ENCODE measurements at places on chromosomes 7 and 10.

DNA sequence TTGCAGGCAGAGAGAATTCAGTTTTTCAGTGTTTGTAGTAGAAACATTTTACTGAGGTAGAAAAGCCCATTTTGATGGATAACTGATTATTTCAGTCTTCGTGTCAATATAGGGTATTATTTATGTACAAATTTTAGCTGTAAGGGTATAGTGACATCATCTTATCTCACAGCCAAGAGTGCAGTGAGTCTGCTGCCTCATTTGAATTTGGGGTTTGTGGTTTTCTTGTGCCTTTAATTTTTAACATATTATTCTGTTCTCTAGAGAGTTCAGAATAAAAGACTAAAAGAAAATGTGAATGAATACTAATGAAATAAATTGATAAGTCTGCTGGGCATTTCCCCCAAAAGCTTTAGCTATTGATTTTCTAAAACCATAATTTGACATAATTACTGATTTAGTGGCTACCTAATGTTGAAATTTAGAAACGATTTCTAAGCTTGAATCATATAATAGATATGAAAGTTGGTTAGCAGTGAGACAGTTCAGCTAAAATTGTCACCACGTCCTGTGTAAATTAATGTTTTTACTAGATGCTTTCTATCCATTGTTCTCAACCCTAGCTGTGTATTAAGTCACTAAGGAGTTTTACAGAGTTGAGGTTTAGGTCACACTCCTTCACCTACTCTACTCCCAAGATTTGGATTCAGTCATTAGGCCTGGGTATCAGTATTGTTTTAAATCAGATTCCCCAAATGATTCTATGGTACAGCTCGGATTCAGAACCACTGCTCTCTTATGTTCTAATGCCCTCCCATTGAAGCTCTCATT, 37.3 kb downstream of the ACADSB start:
- DNase-seq = no peak

- no peak for DNase-seq
Observed at GRCh38 chr7:66700633-66701131, 39.9 kb upstream of the RABGEF1 start.

DNA sequence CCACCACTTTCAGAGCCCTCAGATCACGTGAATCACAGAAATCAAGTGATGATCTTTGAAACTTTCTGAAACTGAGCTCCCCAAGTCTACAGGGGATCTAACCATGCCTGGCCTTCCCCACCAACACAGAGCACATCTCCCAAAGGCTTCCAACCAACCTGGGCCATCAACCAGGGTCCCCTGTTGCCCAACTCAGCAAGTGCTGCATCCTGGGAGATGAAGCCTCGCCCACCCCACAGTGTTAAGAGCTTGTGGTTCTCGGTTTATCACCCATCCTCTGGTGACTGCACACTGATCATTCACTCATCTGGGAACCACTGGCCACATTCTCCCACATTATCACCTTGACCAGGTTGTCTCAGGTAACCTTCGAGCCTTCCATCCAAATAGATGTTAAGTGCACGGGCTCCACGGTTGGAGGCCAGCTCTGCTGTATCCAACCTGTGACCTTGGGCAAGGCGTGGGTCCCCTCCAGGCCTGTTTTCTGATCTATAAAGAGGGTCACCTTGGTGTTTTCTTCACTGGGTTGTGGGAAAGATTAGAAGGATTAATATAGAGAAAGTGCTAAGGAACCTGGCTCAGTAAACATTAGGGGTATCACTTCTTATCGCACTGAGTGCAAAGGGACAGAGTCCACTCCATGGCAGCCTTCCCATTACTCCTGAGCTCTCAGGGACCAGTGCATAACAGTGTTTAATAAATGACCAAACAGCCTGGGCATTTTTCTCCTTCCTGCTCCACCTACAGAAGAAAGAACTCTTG, 3.6 kb downstream of the ZNF488 start:
- DNase-seq = no peak

- no peak for DNase-seq
Observed at GRCh38 chr10:60086421-60086820, 180.1 kb upstream of the CCDC6 start.

DNA sequence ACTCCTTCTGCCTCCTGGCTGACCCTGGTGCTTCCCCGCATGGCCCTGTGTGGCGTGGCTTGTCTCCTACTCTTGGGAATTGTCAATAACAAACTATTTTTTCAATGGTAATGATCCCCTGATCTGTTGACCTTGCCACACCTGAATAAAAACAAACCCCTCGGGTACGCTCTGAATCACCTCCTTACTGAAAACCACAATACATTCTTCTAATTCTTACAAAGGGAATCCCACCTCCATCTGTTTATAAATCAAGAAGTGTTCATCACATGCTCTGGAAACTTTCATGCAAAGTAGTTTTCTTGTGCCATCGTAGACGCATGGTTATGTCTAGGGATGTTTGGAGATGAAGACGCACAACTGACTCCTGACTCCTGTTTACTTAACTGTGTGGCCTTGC, 245.8 kb downstream of the FRMD4A start:
- no peak for DNase-seq

- no peak for DNase-seq
Observed at GRCh38 chr10:86506499-86506898, 15.1 kb downstream of the WAPL start.
